ENCODE measurements at places on chromosomes 12 and 14.

- no peak for DNase-seq
Observed at GRCh38 chr12:80064269-80064668, 35.1 kb upstream of the OTOGL start.

- DNase-seq = no peak
Observed at GRCh38 chr12:26496170-26496569, 300.8 kb downstream of the SSPN start.

GRCh38 chr12:69392179-69392928, 32.8 kb downstream of the YEATS4 start:
- DNase-seq = no peak

DNA sequence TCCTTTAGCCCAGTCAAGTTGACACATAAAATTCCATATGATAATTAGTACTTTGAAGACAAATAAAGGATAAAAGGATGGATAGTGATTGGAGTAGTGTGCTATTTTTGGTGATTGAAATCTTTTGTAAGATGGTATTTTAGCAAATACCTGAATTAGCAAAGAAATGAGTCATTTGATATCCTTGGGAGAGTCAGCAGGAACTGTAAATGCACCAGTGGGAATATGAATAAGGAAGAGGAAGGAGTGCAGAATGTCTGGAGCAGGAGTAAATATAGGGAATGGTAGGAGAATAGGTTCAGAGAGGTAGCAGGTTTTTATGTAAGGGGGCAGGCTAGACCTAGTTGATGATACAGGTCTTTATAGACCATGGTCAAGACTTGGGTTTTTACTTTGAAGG, 75.0 kb downstream of the TRMT5 start:
- DNase-seq = no peak

DNA sequence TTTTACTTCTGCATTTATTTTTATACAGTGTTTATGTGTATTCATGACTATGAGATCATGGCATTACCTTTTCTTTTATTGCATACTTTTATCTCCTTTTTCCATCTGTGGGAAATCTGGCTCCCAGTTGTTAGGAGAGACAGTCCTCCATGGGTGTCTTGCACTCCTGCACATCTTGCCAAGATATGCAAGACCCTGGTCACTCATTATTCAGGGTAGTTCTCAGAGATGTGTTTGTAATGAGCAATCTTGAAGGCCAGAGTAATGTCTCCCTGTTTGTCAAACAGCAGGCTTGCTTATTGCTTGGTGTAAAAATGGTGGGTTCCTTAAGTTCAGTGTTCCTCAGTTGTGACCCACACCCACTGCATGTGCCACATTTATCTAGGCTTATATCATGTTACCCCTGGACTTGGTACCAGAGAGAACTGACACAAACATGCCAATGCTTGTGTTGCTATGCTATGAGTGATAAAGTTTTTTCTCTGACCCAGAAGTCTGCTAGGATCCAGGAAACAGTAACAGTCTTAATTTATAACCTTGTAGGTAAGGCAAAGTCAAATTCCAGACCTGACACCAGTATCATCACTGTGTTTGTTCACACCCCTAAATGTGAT, 36.8 kb downstream of the PPHLN1 start:
- DNase-seq = no peak

DNA sequence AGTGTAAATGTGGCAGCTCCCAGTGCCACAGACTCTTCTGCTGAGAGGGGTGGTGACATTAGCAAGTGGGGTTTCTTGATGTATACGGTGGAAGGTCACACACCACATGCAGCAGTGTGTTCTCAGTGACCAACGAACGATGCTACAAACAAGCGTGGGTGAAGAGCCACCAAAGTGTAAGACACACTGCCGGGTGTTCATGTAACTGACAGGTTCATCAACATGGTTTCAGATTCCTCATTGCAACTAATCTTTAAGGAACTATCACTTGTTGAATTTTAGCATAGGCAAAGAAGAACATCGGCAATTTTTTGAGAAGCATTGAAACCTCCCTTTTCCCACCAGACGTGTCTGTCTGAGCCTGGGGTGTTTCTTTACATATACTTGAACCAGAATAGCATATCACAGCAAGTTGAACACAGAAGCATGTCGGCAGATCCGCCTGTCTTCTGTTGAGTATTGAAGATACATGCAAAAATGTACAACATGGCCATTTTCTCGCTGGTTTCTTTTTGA, 58.8 kb downstream of the PPP2R5C start:
- no peak for DNase-seq

DNA sequence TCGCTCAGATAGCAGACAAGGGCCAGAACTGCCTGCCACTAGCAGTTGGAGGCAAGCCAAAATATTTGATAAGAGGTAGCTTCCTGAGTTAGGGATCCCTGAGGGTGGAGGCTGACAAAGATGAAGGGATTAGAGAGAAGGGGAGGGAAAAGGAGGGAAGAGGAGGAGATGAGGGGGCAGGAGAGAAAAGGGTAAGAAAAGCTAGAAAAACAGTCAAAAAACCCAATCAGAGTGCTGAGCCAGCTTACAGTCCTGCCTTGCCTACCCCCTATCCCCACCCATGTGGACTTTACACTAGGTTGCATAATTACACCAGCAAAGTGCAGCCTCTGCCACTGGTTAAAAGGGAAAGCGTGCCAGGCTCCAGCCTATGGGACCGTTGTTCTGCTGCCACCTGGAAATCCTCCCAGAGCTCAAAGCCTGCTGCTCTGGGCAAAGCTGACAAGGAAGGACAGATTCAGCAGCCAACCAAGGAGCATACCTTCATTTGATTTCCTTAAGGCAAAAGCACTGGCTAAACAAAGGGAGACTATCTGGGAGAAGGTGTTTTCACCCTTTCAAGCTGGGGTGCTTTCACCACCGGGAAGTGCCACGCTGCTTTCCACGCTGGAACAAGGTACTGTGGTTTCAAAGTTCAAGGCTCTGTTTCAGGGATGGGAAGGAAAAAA, 3.8 kb upstream of the NUMB start:
- peak; percentile 30 for DNase-seq

DNA sequence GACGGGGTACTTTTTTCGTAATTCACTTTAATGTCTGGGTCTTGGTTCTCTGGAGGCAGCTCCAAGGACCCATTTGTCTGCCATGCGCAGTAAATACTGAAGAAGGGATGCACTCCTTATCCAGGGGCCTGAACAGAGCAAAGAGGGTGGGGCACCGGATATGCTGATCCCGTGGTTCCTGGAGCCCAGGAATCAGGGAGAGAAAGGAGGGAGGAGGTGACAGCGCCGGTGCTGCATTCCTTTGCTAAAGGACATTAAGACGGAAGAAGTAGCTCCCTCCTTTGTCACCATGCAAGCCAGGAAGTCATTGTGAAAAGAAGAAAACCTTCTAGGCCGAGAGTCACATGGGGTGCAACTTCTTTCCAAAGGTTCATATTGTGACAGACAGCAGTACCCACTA, 1057.7 kb downstream of the VRK1 start:
- DNase-seq = no peak

GRCh38 chr12:32983968-32984367, 87.4 kb upstream of the PKP2 start:
- DNase-seq = no peak

- no peak for DNase-seq
Observed at GRCh38 chr12:30197392-30198057, 413.8 kb upstream of the TMTC1 start.

- DNase-seq = no peak
Observed at GRCh38 chr12:109920261-109920780, 20.2 kb downstream of the TCHP start.

GRCh38 chr12:10073261-10073660, 25.5 kb downstream of the CLEC1A start:
- DNase-seq = no peak

DNA sequence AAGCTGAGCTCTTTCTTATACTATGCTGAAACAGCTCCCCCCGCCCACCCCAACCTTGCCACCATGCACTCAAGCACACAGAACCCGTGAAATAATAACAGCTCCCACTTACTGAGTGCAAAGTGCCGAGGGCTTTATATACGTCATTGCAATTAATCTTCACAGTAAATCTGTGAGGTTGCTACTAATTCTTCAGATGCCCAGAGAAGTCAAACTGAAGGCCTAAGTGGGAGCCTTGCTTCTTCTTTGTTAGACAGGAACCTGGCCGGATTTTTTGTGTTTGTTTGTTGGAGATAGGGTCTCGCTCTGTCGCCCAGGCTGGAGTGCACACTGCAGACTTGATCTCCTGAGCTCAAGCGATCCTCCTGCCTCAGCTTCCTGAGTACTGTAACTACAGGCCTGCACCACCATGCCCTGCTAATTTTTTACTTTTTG, 34.0 kb downstream of the VCPKMT start:
- DNase-seq = no peak

DNA sequence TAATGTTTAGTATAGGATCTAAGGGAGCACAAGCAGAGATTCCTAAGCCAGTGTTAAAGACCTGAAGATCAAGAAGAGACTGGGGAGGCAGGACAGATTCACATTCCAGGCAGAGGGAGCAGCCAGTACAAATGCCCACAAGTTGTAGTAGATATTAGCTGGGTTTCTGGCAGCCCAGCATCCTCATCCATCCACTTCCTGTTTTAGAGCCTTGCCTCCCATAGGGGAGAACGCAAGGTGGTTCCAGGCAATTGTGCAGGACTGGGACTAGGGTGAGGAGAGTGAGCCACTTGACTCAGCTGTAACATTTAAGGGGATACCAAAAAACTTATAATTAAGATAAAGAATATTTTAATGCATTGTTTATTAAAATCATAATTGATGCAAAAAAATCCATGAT, 71.3 kb upstream of the PSMA6 start:
- DNase-seq = no peak

DNA sequence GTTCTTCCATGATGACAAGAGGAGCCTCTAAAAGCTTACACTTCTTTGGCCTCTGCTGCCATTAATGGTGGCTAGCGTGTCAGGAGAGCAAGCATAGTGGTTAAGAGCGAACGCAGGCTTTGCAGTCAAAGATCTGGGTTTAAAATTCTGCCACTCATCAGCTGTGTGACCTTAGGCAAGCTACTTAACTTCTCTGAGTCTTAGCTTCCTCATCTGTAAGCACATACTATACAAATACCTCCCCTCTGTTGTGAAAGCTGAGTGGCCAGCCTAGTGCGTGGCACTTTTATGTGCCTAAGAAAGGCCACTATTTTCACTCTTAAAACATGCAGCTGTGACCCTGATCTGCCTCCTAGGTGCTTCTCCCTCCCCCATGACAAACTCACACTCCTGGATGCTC, 11.6 kb downstream of the APPL2 start:
- DNase-seq = no peak

- DNase-seq = no peak
Observed at GRCh38 chr14:91021115-91021514, 39.3 kb downstream of the RPS6KA5 start.

GRCh38 chr12:90024262-90024661, 315.6 kb upstream of the ATP2B1 start:
- no peak for DNase-seq

DNA sequence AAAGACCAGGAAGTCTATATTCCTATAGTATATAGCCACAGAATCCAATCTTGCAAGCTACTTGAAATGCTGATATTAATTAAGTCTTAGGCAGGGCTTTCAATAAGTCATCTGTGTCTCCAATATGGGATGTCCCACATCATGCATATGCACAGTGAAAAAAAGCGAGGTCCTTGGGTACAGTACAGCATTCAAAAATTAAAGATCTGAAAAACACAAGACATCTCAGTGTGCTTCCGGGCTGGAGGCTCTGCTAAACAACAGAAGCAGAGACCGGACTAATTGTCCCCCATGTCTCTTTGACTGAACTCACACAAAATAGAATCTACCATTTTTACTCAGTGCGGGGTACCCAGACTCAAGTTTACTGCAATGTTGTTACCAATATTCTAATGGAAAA, 156.0 kb downstream of the DAD1 start:
- DNase-seq = no peak

GRCh38 chr12:112252184-112252583, 126.8 kb downstream of the TRAFD1 start:
- DNase-seq = no peak

DNA sequence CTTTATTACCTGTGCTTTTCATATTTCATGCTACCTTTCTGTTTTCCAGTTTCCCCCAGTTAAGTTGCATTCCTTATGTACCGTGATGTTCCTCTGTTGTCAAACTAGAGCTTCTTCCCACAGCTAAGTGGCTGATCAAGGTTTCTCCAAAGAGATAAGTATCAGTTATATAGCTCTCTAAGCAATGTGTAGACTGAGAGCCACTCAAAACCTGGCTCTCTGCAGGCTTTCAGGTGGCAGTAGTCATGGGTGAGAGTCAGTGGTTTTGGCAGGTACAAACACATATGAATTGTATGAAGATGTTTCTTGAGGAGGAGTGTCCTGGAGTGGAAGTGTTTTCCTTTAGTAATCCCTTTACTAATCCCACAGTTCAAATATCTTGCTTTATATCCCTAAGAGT, 28.4 kb downstream of the TXNRD1 start:
- DNase-seq = no peak

DNA sequence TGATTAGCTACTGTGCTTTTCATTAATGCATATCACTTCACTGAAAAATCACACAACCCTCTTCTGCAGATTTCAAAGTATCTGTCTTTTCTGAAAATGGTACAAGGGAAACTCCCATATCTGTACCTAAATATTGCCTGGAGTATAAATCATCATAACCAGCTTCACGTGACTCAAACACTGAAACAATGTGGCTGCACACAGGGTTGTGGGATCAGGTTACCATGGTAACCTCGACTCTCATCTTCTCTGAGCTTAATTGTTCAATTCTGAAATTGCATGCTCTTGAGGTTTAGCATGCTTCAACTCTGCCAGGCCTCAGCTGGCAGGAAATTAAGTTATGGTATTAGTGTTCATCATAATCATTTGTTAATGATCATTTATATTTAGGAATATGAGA, 77.5 kb upstream of the CPSF6 start:
- DNase-seq = no peak

GRCh38 chr14:99689266-99690236, 5.5 kb downstream of the CYP46A1 start:
- no peak for DNase-seq

- DNase-seq = peak; percentile 41
Observed at GRCh38 chr14:50773632-50774541, 57.1 kb downstream of the NIN start.

DNA sequence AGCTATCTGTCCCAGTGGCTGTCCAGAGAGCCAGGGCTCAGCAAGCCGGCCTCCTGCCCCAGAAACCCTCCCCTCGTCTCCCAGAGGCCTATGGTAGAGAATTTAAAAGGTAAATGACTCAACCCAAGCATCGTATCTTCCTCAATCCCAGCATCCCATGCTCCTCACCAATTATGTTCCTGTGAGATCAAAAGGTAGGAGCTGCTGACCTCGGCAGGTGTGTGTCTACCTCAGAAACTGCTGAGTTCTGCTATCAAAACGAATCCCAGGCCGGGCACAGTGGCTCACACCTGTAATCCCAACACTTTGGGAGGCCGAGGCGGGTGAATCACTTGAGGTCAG, 49.3 kb downstream of the FOXN3 start:
- DNase-seq = no peak

- DNase-seq = no peak
Observed at GRCh38 chr12:26632756-26633155, 200.2 kb downstream of the ITPR2 start.

Data from right hindlimb (tissue), 1 donor.